ENCODE measurements at places on chromosomes 11 and 22.

DNA sequence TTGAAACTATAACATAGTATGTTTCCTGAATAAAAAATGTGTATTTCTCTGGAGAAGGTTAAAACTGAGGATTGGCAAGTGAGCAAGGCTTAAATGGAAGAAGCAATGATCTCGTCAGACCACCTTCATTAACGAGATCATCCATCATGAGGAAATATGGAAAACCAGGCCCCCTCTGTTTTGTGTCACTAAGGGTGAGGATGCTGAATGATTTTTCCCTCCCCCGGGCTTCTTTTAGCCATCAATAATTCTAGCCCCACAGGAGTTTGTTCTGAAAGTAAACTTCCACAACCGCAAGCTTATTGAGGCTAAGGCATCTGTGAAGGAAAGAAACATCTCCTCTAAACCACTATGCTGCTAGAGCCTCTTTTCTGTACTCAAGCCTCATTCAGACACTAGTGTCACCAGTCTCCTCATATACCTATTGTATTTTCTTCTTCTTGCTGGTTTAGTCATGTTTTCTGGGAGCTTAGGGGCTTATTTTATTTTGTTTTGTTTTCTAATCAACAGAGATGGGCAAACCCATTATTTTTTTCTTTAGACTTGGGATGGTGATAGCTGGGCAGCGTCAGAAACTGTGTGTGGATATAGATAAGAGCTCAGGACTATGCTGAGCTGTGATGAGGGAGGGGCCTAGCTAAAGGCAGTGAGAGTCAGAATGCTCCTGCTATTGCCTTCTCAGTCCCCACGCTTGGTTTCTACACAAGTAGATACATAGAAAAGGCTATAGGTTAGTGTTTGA lies 5.8 kb upstream of the HBE1 start:
- no peak for DNase-seq

DNA sequence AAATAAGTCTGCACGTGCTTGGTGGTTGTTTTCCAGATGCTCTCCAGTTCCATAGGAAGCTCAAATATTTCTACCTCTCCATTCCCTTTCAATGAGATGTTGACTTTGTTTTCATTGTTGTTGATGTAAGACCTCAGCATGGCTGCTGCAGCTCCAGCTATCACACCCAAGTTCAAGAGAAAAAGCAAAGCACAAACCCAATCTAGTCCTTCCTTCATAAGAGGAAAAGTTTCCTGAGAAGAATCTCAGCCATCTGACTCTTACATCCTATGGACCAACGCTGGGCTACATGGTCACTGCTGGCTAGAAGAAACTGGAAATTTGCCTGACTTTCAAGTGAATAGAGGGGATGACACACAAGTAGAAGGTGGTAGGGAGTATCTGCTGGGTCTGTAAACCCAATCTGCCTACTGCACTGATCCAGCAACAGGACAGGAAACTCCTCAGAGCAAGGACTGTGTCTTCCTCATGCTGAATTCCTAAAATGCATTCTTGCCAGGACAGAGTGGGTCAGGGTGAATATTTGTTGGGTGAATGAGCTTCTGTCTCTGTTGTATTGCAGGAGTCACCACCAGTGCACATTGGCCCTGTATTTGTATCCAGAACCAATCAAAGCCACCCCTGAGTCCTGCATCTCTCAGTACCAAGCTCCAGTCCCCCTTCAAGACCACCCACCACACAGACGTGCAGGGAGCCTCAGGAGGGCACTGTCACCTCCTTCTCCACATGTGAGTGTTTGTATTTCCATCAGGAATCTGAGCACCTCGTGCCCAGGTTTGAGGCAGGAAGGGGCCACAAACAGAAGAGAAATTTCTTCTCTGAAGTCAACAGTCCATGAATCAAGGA lies 118.0 kb upstream of the IGLL5 start:
- DNase-seq, result no peak

- DNase-seq, result no peak
These were observed 66.6 kb downstream of the GALNT18 start for GRCh38 chr11:11555208-11555607.

DNA sequence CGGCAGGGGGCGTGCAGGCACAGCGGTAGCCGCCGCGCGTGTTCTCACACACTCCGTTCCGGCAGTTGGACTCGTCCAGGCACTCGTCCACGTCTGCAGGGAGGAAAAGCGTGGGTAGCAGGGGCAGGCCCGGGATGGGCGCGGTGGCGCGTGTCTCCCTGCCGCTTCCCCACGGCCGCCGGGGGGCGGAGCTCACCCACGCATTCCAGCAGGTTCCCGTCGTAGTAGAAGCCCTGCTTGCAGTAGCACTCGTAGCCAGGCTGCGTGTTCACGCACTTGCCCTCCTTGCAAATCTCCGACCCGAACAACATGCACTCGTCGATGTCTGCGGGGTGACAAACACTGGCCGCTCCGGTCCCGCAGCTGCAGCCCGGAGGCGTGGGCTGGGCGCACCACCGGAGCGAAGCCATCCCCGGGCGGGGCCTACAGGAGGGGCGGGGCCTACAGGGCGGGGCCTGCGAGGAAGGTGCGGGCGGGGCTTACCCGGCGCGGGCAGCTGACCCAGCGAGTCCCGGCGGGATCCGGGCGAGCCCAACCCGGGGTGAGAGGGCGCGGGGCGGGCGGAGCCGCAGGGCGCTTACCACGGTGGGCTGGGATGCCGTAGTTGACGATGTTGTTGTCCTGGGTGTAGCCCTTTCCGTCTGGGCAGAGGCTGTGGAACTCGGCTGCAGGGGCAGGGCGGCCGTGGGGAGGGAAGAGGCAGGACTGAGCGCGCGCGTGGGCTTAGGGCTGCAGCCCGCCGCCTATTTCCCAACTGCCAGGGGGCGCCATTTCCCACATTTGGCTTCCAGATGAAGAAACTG lies 15.6 kb downstream of the SCYL1 start:
- DNase-seq, result peak; percentile 100

DNA sequence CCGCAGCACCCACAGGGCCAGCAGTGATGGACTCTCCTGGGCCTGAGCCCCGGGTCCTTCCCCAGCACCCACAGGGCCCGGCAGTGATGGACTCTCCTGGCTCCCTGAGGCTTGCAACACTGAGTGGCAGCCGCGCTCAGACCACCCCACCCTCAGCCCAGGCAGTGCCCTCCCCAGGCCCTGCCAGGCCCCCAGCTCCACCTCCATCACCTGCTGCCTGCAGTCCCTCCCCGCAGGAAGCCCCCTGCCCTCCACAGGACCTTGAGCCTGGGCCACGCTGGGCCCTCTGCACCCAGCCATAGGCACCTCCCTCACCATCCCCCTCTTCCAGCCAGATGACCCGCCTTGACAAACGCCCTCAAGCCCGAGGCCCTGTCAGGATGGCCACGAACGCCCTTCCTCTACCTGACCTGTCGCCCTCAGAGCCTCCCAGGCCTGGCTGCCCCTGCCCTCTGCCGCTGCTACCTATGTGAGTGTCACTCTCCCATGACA lies 11.4 kb downstream of the ALG12 start:
- no peak for DNase-seq

DNA sequence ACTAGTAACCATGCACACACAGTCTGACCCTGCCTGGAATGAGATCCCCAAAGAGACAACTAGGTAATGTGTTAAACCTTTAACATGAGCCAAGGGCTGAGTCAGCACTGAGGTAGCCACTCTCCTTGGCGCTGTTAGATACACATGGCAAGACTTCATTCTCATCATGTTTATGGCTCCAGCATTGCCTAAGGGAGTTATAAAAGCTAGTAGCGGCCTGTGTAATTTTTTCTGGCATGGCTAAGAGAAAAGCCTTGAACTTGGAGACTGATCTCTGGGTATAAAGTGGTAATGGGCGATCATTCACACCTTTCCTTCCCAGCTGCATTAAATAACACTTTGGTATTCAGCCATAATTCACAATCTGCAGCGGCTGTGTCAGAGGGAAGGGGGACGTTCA lies 779.7 kb upstream of the LRRC4C start:
- DNase-seq, result no peak

DNA sequence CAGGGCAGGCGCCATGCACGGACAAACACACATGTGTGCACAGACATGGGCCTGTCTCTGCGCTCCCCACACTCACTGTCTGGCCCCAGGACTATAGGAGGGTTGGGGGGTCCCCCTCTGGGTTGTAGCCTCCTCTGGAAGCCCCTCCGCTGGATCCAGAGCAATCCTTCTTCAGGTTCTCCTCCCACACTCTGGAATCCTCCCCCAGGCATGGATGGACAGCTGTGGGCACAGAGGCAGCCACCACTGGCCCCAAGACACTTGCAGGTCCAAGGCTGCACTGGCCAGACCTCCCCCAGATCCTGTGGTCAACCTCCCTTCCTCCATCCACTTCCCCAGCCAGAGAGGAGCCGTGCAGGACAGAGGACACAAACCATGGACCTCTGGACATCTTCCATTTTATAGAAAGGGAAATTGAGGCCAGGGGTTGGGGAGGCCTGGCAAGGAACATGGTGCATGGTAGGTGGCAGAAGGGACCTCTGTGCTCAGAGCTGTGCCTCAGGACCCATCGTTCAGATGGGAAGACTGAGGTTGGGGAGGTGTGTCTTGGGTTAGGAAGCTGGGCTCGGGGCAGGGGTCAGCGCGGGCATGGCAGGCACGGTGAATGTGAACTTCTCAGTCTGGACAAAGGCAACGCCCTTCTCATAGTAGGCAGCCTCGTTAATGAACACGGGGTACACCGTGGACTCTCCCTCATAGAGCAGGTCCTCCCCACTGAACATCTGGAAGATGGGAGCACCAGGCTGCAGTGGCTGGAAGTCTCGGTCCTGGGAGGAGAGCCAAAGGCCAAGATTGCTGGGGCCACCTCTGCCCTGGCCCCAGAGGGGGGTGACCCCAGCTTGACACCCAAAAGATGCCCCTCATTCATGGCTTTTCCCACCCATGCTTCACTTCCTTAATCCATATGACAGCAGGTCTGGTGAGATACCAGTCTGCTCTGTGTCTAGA lies 2.9 kb upstream of the TBX10 start:
- no peak for DNase-seq

GRCh38 chr11:86395061-86395551 lies 20.4 kb downstream of the CCDC81 start:
- DNase-seq, result peak; percentile 16

GRCh38 chr11:45057938-45058646 lies 88.3 kb upstream of the PRDM11 start:
- no peak for DNase-seq

GRCh38 chr11:40924915-40925314 lies 534.5 kb downstream of the LRRC4C start:
- DNase-seq, result peak; percentile 12

DNA sequence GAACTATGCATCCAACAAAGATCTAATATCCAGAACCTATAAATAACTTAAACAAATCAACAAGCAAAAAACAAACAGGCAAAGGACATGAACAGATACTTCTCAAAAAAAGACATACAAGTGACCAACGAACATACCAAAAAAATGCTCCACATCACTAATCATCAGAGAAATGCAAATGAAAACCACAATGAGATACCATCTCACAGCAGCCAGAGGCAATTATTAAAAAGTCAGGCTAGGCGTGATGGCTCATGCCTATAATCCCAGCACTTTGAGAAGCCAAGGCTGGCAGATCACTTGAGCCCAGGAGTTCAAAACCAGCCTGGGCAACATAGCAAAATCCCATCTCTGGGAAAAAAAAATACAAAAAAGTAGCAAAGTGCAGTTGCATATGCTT lies 10.7 kb downstream of the SAA4 start:
- no peak for DNase-seq

- no peak for DNase-seq
These were observed 54.2 kb downstream of the EXT2 start for GRCh38 chr11:44149651-44150050.

- DNase-seq, result no peak
These were observed 18.5 kb downstream of the LRFN4 start for GRCh38 chr11:66875378-66875777.

DNA sequence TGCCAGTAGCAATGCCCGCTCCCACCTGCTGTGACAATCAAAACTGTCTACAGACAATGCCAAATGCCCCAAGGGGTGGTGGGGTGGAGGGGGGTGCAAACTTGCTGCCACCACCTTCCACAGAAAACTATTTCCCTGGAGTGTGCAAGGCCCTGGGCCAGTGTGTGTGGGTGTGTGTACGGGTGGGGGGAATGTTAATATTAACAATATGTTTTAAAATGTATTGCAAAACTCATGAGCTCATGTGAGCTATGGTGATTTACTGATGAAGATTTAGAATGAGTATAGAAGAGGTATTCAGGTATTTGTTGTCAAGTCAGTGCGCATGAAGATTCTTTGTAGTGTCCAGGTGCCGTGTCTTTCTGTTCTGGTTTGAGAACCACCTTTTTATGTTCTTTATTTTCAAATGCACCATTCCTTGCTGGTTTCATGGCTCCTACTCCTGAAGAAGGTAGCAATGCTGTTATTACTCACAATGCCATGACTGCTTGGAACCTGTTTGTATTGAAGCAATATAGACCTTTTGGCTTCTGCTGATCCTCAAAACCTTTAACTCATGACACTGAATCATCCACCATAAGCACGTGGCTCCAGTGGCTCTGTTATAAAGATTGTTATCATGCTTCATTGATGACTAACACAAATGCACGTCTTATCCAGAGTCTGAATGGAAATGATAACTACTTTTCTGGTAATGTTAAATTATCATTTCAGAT lies 29.9 kb upstream of the AQP11 start:
- DNase-seq, result no peak

- DNase-seq, result no peak
These were observed 2.1 kb downstream of the PAMR1 start for GRCh38 chr11:35523331-35523768.

- no peak for DNase-seq
These were observed 252.3 kb upstream of the TBCEL start for GRCh38 chr11:120771551-120772060.

GRCh38 chr22:25555586-25555985 lies 8.9 kb upstream of the GRK3 start:
- DNase-seq, result no peak

DNA sequence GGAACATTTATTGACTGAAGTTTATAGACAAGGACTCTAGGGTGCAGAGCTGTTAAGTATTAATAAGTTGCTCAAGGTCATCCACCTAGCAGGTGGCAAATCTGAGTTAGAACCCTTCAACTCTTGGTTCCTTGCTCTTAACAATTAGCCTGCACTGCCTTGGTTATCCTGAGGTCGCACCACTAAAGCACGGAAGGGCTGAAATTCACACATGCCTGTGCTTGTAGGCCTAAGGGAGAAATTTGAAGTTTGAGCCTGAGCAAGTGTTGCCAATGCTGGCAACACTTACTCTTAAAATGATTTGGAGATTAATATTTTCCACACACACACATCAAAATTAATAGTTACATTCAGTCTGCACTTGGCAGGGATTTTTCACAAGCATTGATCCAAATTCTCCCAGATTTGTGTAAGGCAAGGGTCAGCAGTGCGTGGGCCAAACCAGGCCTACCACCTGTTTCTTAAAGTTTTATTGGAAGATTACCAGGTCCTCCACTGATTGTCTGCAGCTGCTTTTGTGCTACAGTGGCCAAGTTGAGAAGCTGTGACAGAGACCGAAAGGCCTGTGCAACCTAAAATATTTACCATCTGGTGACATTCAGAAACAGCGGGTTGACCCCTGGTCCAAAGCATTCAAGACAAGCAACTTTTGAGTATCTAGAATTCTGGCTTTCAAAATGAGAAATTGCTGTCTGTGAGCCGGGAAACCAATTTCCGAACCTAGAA lies 16.3 kb downstream of the APOL5 start:
- DNase-seq, result no peak
